Renal cortex interstitium (tissue), 15 donors: ENCODE measurements at places on chromosomes 3 and 15. TPM values are rescaled to one million over a fixed set of nuclear protein-coding genes. Genes with fewer than 3 reads are reported as not detected.

GRCh38 chr15:67063689-67064606 is 1.5 kb upstream of the SMAD3 start:
- DNase-seq = no peak

DNA sequence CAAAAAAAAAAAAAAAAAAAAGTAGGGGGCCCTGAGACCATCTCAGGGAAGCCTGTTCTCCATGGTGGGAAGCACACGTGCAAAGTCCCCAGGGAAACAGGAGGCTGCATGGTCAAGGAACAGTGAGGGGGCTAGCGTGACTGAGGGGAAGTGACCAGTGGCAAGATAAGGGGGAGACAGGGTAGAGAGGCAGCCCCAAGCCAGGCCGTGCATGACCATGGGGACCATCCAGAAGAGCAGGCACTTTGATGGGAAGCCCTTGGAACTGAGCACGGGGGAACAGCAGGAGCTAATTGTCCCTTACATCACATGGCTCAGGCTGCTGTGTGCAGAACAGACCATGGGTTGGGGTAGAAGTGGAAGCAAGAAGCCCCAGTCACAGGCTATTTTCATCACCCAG is 196.2 kb downstream of the NTRK3 start:
- DNase-seq = no peak

GRCh38 chr15:69789648-69790393 is 307.9 kb downstream of the TLE3 start:
- no peak for DNase-seq

- no peak for DNase-seq
Observed at GRCh38 chr15:95290176-95290974, 1040.1 kb upstream of the NR2F2 start.

DNA sequence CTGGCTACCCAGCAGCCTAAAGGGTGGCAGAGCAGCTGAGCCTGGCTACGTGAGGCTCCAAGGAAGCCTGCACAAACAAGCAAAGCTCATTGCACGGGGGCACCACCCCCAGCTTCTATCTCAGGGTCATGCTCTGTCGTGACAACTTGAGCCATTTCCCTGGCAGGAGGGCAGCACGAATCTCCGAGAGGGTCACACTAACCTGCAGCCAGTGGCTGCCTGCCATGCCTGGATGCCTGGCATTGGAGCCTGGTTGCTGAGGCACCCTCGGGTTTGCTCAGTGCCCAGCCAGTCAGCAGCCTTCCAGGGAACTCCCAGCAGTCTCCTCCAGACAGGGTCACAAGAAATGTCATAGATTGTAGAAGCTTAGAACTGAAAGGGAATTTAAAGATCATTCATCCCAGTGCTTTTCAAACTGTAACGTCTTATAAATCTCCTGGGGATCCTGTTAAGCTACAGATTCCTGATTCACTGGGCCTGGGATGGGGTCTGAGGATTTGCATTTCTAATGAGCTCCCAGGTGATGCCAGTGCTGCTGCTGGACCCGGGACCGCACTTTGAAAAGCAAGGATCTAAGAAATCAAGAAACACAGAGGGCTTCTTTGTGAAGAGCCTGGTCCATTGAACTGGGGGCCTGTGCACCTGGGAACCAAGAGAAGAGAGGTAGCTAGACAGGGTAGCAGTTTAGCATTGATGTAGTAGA is 48.4 kb downstream of the TMEM266 start:
- no peak for DNase-seq

DNA sequence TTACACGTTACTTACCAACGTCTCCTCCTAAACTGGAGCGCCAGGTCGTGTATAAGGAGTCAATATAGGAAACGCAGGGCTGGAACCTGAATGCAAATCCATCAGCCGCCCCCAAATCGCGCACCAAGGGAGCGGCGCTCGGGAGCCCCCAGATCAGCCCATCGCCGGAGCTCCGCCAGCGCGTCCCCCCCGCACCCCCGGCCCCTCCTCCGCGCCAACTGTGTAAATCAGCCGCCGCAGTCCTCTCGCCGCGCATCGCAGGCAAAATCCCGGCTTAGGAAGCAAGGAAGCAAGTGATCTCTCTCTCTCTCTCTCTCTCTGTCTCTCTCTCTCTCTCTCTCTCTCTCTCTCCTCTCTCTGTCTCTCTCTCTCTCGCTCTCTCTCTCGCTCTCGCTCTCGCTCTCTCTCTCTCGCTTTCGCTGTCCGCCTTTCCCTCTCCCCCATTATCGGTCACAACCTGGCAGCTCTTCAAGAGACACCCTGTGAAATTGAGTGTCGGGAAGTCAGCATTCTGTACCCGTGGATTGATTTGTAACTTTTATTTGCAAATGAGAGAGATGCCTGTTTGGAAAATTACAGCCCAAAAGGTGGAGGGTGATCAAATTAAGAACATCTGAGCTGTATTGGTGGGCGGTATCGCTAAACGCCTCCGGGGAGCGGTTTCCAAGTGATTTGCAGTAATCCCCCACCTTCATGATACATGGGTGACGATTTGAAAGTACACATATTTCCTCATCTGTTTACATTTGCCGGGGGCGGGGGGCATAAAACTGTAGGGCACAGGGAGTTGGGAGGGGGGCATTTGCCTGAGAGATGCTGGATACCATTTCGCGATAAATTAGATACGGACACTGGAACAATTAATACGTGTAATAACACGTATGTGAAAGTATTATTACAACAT is 645 bp upstream of the SLITRK3 start:
- no peak for DNase-seq

- DNase-seq = no peak
Observed at GRCh38 chr15:87632364-87632763, 624.2 kb downstream of the NTRK3 start.

- no peak for DNase-seq
Observed at GRCh38 chr3:153273767-153274435, 111.9 kb downstream of the RAP2B start.

GRCh38 chr3:16122661-16123060 is 51.8 kb upstream of the GALNT15 start:
- DNase-seq = no peak

DNA sequence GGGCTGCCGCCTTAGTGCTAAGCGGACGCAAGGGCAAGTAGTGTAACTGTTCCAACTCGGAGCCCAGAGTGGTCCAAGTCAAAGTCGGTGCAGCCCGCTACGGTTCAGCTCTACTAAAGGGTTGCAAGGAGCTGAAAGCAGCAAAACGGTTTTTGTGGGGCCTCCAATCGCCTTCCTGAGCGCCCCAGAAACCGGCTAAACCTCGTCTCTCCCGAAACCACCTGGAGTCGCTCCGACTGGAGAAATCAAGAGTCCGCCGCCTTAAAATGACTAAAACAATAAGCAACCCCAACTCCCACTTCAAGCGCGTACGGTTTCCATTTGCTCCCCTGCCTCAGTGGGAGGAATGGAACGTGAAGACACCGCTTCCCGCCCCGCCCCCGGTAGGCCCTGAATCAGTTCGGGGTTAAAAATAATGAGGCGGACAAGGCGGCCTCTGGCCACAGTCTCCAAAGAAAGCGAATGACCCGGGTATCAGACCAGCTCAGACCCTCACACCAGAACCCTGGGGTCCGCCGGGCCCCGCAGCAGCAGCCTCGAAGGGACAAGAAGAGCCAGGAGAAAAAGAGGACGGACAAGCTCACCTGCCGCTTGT is 401 bp downstream of the SEC11A start:
- DNase-seq = peak; percentile 16

GRCh38 chr3:15899388-15899787 is 101.6 kb upstream of the ANKRD28 start:
- DNase-seq = no peak

GRCh38 chr3:65351753-65352152 is 664.0 kb upstream of the ADAMTS9 start:
- DNase-seq = no peak

DNA sequence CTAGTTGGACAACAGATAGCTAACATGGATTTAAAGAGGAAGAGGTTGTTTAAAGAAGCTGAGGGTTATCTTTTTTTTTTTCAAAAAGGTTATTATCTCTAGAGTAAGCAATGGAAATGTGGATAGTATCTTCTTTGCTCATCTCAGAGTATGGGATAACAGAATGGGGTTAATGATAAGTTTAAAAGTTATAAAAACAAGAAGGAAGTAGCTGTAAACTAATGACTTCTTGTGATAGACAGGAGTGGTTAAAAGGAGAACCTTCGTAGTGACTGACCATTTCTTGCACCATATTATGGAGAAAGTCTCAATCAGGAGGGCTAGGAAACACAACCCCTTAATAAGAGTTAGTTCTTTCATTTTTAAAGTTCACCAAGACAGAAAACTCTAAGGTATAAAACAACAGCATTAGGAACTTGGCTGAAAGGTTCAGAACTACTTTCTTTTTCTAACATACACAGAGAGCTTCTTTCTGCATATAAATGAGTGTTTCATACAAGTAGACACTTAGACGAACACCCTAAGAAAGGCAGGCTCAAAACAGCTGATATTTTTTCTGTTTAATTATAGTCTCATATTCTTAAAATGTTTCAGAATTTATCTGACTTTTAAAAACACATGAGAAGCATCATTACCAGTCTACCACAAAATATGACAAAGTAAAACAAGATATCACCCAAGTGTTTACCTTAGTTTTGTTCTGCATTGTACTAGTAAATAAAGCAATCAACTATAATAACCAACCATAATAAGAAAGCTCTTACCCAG is 140.0 kb downstream of the MEIS2 start:
- DNase-seq = no peak

DNA sequence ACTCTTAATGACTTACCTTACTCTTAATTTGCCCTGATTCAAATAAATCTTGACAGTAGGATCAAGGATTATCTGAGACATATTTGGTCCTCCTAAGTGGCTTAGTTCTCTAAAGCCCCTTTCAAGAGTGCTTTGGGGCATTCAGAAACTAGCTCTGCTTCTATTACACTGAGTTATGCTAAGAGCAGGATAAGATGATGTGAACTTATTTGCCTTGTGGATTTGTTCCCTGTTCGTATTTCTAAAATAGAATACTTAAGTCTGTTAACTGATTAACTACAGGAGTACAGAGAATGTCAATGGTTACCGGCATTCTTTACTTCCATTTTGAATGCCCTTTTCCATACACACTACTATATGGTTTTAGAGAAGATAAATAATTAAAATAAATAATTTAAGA is 14.8 kb upstream of the FRMD4B start:
- DNase-seq = no peak

- no peak for DNase-seq
Observed at GRCh38 chr3:34408088-34408487, 609.7 kb downstream of the PDCD6IP start.

DNA sequence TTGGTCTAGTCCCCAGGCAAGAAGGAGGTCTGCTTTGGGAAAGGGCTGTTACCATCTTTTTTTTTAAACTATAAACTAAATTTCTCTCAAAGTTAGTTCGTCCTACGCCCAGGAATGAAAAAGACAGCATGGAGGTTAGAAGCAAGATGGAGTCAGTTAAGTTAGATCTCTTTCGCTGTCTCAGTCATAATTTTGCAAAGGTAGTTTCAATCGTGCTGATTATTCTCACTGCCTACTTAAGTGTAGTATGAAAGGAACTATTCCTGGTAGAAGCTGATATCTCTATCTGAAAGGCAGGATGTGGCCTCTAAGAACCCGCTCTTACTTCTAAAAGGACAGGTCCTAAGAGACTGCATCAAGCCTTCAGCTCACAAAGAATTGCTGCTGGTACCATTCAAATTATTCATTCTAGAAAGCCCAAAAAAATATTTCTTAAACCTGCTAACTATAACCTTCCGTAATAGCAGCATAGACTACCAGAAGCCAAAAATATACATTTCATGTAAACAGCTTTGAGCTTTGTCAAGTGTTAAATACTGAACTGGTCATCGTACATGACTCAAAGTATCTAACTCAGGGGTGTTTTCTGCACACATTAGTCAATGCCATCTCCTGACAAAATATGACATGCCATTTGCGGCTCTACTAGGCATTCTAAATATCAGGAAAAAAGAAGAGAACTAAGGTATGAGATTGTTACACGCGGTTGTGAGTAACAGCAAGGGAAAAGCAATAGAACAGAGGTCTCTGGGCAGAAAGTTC is 96.0 kb upstream of the CCDC80 start:
- no peak for DNase-seq

GRCh38 chr3:11903047-11903446 is 56.4 kb upstream of the TAMM41 start:
- DNase-seq = no peak

GRCh38 chr15:49282366-49282765 is 112.3 kb downstream of the GALK2 start:
- DNase-seq = no peak

DNA sequence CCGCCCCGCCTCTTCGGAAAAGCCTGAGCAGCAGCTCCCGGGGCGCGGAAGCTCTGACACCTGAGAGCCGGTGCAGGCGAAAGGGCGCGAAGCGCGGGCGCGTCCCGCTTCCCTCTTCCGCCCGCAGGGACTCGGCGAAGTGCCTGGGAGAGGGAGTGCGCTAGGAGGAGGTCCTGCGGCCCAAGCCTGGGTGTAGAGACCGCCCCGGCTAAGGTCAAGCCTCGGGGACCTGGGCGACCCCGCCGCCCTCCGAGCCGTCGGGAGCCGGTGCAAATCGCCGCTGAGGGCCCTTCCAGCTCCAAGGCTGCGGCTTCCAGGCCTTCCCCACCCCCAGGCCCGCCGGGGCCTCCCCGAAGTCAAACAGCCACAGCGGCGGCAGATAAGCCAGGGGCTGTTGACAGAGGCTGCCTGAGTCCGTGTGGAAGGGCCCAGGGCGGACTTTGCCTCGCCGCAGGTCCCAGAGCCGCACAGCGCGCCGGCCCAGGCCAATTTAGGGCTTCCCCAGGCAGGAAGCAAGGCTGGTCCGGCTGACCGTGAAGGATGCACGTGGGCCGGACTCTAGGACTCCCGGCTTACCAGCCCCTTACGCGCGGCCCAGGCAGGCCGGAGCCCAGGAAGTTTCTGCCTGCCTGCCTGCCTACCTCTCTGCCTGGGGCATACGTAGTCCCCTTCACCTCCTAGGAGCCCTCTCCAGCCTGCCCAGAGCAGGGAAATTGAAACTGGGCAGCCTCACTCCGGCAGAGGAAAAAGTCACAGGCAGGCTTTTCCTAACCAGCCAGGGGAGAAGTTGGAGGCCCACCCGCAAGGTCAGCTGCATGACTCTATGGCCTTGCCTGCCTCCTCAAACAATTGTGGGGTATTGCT is 2.3 kb downstream of the ITPKA start:
- DNase-seq = no peak

GRCh38 chr3:126022741-126023359 is 53.9 kb downstream of the ROPN1B start:
- no peak for DNase-seq

- no peak for DNase-seq
Observed at GRCh38 chr3:107283948-107284347, 93.3 kb upstream of the CCDC54 start.

The GOLGA8G gene
- 0.03 TPM for polyA plus RNA-seq

The VIPR1 gene
- polyA plus RNA-seq = 1.4 TPM

The FBXO40 gene
- not detected for polyA plus RNA-seq

The PIK3CB gene
- polyA plus RNA-seq = 32.2 TPM

The GRK7 gene
- not detected for polyA plus RNA-seq

The CACNA1D gene
- 11.0 TPM for polyA plus RNA-seq
